ENCODE measurements at places on chromosomes 2 and 18.

DNA sequence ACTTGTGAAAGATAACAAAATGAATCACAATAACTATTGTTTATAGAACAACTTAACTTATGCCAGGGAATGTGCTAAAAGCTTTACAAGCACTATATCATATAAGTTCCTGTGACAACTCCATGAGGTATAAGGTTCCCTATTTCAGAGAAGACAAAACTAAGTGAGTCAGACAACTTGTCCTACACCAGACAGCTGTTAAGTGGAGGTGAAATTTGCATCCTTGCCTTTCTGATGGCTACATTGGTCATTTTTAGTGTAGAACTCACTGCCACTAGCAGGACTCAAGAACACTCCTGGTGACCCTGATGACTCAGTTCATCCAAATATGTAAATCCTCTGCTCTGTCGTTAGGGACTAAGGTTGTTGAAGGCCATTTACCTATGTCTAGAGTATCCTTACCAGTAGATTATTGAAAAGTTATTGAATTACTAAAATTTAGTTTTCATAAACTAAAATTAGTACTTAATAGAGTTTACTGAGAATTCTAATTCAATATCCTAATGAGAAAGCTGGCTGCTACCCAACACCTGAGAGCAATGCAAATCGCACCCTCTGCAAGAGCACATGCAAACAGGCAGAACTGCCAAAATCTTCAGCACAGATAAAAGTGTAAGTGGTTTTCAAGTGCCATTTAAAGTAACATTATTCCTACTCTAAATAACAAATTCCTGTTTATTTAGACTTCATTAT, 636.2 kb downstream of the NRXN1 start:
- DNase-seq = no peak

- DNase-seq = no peak
Observed at GRCh38 chr2:66252109-66252508, 182.8 kb upstream of the MEIS1 start.

DNA sequence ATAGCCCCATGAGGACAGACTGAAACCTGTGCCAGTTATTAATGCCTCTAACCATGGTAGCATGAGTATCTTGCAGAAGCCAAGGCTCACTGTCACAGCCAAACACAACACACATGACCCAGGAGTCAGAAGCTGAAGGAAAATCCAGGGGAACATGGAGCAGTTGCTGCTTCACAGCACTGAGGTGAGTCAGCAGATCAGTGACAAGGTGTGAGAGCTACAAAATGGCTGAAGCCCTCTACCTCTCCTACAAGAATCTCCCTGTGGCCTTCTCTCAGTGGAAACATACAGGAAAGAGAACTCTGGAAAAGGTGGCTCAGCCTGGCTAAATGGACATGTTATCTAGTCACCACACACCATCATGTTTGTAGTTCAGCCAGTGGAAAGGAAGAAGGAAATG, 93.5 kb downstream of the NAB1 start:
- no peak for DNase-seq

DNA sequence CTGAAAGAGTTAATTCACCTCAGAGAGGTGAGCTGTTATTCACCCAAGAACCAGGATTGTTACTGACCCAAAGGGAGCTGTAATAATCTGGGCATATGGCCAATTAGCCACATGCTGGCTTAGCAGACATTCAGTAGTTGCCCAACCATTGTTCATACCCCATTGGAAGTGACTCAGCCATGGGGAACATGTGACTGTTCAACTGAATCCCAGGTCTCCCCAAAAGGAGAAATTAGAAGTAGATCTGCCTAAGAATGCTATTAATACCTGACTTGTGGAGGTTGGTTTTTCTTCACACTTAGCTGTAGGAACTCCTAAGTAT, 272.6 kb upstream of the UBE2E3 start:
- peak; percentile 26 for DNase-seq

GRCh38 chr18:48725562-48725961, 186.7 kb downstream of the CTIF start:
- DNase-seq = no peak
